A549 treated with DMSO at 1 μM for 4 hours (cell line): ENCODE measurements at places on chromosomes 5 and 9. TPM values are rescaled to one million over a fixed set of nuclear protein-coding genes. Genes with fewer than 3 reads are reported as not detected.

Gene PTGES2
- 77.0 to 110 TPM (median 89.7 TPM) in 5 replicates for total RNA-seq

Gene PCDHA2
- 0.03 to 0.08 TPM (median 0.07 TPM) in 5 replicates for total RNA-seq

Gene CKMT2
- total RNA-seq = not detected in 5 replicates

Gene ASS1
- total RNA-seq = 14.7 to 17.4 TPM (median 15.4 TPM) in 5 replicates

Gene STK32A
- 0.13 to 0.83 TPM (median 0.24 TPM) in 5 replicates for total RNA-seq

Gene ANKRD31
- 0.05 to 0.08 TPM (median 0.08 TPM) in 5 replicates for total RNA-seq

Gene SOHLH1
- not detected in 5 replicates for total RNA-seq

Gene GLDC
- 12.3 to 14.9 TPM (median 14.7 TPM) in 5 replicates for total RNA-seq

Gene PCDHGA2
- 0.66 to 0.87 TPM (median 0.76 TPM) in 5 replicates for total RNA-seq

Gene FOXD4
- 0.27 to 0.58 TPM (median 0.47 TPM) in 5 replicates for total RNA-seq

Gene EXOSC3
- 66.7 to 92.3 TPM (median 86.7 TPM) in 5 replicates for total RNA-seq

Gene ECSCR
- total RNA-seq = not detected in 5 replicates

Gene GABRA6
- not detected in 5 replicates for total RNA-seq

Gene CMYA5
- total RNA-seq = 0.07 to 0.17 TPM (median 0.13 TPM) in 5 replicates

Gene HACD4
- 1.0 to 1.6 TPM (median 1.1 TPM) in 5 replicates for total RNA-seq

Gene PJA2
- 14.6 to 21.6 TPM (median 20.4 TPM) in 5 replicates for total RNA-seq

Gene CLIC3
- total RNA-seq = 2.2 to 2.7 TPM (median 2.6 TPM) in 5 replicates

Gene IRX2
- 1.1 to 1.7 TPM (median 1.4 TPM) in 5 replicates for total RNA-seq

Gene FST
- 10.5 to 15.6 TPM (median 12.1 TPM) in 5 replicates for total RNA-seq

Gene ZNF300
- total RNA-seq = 2.9 to 3.2 TPM (median 2.9 TPM) in 5 replicates

Gene AFAP1L1
- total RNA-seq = 4.7 to 6.7 TPM (median 5.7 TPM) in 5 replicates

Gene ZFP2
- total RNA-seq = 0.05 to 0.12 TPM in 2 of 5 replicates, not detected in the others

Gene ADAMTS12
- total RNA-seq = 8.0 to 9.5 TPM (median 9.0 TPM) in 5 replicates

Gene GABRA1
- total RNA-seq = not detected in 5 replicates

Gene LHX6
- 0.30 to 0.41 TPM (median 0.40 TPM) in 5 replicates for total RNA-seq

Gene PLAC8L1
- 0.42 to 0.57 TPM (median 0.49 TPM) in 3 of 5 replicates, not detected in the others for total RNA-seq

Gene ABLIM3
- 5.7 to 8.2 TPM (median 6.7 TPM) in 5 replicates for total RNA-seq

Gene INSL4
- 15.5 to 19.2 TPM (median 18.0 TPM) in 5 replicates for total RNA-seq

Gene BTNL3
- not detected in 5 replicates for total RNA-seq
